ENCODE measurements at places on chromosomes 4 and X. TPM values are rescaled to one million over a fixed set of nuclear protein-coding genes. Genes with fewer than 3 reads are reported as not detected.

The CSAG1 gene
- total RNA-seq: not detected

- no peaks in the 10 kb centered on the region for H3K4me1 ChIP-seq
- H3K27me3 ChIP-seq: no peaks in the 10 kb centered on the region
- H3K4me3 ChIP-seq: no peak overlapping the region
- no peaks in the 10 kb centered on the region for H3K36me3 ChIP-seq
- no peak for DNase-seq
Measured at GRCh38 chr4:60133375-60133774, 1066.8 kb upstream of the ADGRL3 start.

The CTAG1B gene
- not detected for total RNA-seq

DNA sequence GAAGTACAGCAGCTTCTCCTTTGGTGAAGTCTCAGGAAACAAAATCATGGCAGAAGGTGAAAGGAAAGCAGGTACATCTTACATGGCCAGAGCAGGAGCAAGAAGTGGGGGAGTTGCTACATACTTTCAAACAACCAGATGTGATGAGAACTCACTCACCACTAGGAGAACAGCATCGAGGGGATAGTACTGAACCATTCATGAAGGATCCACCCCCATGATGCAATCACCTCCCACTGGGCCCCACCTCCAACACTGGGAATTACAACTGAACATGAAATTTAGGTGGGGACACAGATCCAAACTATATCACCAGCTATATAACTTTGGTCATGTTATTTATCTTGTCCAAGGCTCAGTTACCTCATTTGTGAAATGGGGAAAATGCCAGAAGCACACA, 159.4 kb downstream of the OPHN1 start:
- H3K27ac ChIP-seq: no peak overlapping the region
- no peaks in the 10 kb centered on the region for H3K36me3 ChIP-seq
- H3K27me3 ChIP-seq: no peaks in the 10 kb centered on the region
- H3K4me1 ChIP-seq: no peaks in the 10 kb centered on the region
- no peak overlapping the region for H3K4me3 ChIP-seq

The GAB3 gene
- total RNA-seq: 17.4 TPM

The GPR173 gene
- total RNA-seq: 0.56 TPM

DNA sequence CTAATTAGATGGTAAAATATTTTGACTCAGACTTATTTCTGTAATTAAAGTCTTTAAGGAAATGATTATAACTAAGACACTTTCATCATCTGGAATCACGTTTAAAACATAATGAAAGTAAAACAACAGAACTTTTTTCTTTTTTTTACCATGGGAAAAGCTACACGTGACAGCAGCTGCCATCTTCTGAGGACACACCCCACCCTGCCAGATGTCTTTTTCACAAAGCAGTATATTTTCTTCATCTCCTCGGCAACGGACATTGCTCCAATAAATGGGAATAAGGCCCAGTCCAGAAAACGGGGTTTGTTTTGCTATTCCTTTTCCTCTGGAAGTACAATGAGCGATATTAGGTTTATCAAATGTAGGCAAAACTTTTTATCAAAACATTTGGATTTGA, 17.5 kb downstream of the PRSS12 start:
- DNase-seq: no peak
- H3K4me1 ChIP-seq: peaks cover 5% of the 10 kb centered on the region
- no peak overlapping the region for H3K27ac ChIP-seq

GRCh38 chr4:10169839-10170387, 53.3 kb upstream of the WDR1 start:
- peaks cover 29% of the 10 kb centered on the region for H3K4me1 ChIP-seq
- no peak overlapping the region for H3K4me3 ChIP-seq
- H3K27me3 ChIP-seq: no peaks in the 10 kb centered on the region
- no peak for DNase-seq

DNA sequence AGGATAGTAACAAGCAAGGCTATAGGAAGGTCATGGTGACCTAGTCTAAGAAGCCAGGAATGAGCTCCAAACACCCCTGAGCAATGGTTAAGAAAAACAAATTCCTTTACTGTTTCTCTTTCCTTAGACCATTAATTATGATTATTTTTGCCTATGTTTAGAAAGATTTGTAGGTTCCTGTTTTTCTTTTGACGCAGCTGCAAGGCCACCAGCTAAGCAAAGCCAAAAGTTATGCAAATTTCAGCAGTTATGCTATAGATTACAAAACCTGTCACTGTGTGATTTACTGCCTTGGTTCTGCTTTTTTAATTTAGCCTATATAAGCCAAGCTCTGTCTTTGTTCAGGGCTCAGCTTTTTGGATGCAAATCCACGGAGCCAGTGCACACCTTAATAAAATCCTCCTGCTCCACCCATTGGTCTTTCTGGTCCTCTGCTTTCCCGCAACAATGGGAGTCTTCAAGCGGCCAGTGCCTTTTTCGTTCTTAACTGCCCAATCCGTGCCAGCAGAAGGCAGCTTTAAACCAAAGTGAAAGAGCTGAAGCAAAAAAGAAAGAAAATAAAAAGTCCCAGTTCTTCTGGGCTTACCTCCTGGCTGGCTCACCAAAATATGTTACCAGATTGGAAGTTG, 1.4 kb upstream of the CEP135 start:
- H3K27ac ChIP-seq: peak overlapping the region; percentile 96
- H3K4me1 ChIP-seq: peaks cover 25% of the 10 kb centered on the region
- peaks cover 3% of the 10 kb centered on the region for H3K36me3 ChIP-seq
- no peak for DNase-seq
- H3K4me3 ChIP-seq: peak overlapping the region; percentile 74

GRCh38 chr4:146224326-146224966, 10.1 kb downstream of the REELD1 start:
- no peak overlapping the region for H3K27ac ChIP-seq
- no peak for DNase-seq
- no peaks in the 10 kb centered on the region for H3K4me1 ChIP-seq
- no peaks in the 10 kb centered on the region for H3K36me3 ChIP-seq

The CSAG2 gene
- total RNA-seq: not detected

The PLXNB3 gene
- 4.6 TPM for total RNA-seq

The TKTL2 gene
- 0.18 TPM for total RNA-seq

DNA sequence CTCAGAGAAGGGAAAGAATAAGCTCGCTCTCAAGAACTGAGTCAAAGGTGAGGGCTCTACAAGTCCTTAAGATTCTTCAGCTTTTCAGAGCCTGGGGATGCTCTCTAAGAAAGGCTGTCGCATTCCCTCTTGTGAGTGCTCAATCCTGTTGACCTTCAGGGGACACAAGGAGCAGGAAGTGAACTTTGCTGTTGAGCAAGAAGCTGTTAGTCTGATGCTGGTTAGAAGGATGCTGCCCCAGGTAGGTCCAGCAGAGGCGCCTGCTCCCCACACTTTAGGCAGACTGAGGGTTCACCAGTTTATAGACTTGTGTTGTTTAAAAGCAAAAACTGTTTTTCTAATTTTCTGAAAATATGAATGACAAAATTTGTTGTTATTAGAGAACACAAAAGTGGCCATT, 125.4 kb upstream of the SPOCK3 start:
- DNase-seq: no peak
- H3K4me3 ChIP-seq: no peak overlapping the region
- H3K27me3 ChIP-seq: no peaks in the 10 kb centered on the region

The EFNB1 gene
- total RNA-seq: 36.5 TPM

DNA sequence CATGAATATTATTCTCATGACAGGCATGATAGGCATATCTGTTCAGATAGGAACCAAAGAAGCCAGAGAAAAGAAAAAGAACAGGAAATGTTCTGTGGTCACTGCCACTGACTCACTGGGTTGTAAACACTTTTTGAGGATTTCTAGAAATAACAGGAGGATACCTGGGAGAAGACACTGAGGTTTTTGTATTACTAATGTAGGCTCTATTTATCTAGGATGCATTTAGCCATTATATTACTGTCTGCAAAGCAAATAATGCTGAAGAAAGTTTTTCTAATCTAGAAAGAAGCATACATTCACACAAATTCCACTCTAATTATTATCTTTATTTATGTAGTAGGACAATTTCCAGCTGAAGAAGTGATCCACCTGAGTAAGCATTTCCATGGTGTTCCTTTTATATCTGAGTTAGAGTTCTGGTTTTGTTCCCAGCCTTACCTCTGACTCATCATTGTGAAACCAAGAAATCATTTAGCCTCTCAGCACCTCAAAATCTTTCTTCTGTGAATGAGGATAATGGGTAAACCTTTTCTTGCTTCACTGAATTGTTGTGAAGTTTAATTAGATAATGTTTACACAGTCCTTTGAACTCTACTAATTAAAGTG, 40.2 kb upstream of the EPGN start:
- no peaks in the 10 kb centered on the region for H3K27me3 ChIP-seq
- no peak for DNase-seq
- H3K4me3 ChIP-seq: no peak overlapping the region
- H3K4me1 ChIP-seq: no peaks in the 10 kb centered on the region
- H3K36me3 ChIP-seq: no peaks in the 10 kb centered on the region

DNA sequence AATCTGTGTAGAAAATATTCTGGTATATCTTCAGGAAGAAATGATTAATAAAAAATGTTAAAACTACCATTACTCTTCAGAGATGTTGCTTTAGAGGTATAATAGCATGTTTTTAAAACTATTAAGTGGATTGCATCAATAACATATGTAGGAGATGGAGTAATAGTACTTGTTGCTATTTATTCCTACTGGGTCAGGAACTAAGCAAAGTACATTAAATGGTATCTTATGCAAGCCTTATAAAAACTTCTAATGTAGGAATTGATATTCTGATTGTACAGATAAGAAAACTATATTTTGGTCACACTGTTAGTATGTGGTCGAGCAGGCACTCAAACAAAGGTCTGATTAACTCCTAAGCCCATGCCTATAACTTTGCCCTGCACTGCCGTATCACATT, 31.4 kb upstream of the PDLIM5 start:
- DNase-seq: no peak
- no peaks in the 10 kb centered on the region for H3K4me1 ChIP-seq
- H3K4me3 ChIP-seq: no peak overlapping the region
- no peak overlapping the region for H3K27ac ChIP-seq

DNA sequence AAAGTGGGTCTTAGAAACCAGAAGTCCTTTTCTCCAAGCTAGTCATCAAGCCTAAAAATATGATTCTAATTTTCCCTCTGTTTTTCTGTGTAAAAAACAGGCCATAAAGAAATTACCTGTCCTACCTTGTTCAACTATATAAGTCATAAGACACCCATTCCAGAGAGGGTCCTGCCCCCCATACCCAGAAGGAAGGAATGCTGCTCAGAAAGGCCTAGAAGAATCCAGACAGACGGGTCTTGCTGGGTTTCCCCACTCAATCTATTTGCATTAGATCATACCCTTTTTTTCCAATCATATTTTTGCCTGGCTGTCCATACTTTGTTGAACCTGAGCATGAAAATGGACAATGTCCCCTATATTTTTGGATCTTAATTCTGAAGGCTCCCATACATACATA, 16.3 kb upstream of the XAGE2 start:
- no peak overlapping the region for H3K27ac ChIP-seq
- H3K4me3 ChIP-seq: no peak overlapping the region
- H3K36me3 ChIP-seq: no peaks in the 10 kb centered on the region
- DNase-seq: no peak

DNA sequence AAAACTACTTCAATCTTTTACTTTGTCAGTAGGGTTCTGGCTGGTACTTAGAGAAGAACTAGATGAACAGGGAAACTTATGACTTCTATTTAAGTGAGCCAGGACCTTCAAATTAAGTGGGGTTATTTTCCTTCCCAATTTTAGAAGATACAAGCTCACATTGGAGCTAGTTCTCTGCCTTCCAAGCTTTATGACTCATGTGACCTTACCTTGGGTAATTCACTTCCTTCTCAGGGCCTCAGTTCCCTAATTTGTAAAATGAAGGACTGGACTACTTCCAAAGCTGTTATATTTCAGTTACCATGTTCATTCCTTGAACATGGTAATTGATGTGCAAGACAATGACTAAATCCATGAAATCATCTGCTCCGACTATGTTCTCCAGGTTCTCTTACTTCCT, 32.0 kb upstream of the DCX start:
- no peak overlapping the region for H3K4me3 ChIP-seq
- no peaks in the 10 kb centered on the region for H3K36me3 ChIP-seq
- no peaks in the 10 kb centered on the region for H3K4me1 ChIP-seq

- no peak overlapping the region for H3K4me3 ChIP-seq
- no peak overlapping the region for H3K27ac ChIP-seq
- H3K27me3 ChIP-seq: no peaks in the 10 kb centered on the region
Measured at GRCh38 chrX:154819771-154820341, 14.6 kb upstream of the MPP1 start.

- H3K36me3 ChIP-seq: no peaks in the 10 kb centered on the region
- no peak overlapping the region for H3K4me3 ChIP-seq
- no peaks in the 10 kb centered on the region for H3K27me3 ChIP-seq
- no peaks in the 10 kb centered on the region for H3K4me1 ChIP-seq
Measured at GRCh38 chr4:13906727-13907126, 279.2 kb upstream of the BOD1L1 start.

The TRIM60 gene
- total RNA-seq: not detected

The SUPT20HL2 gene
- not detected for total RNA-seq

- H3K36me3 ChIP-seq: peaks cover 71% of the 10 kb centered on the region
- H3K4me1 ChIP-seq: no peaks in the 10 kb centered on the region
- DNase-seq: no peak
Measured at GRCh38 chr4:168421671-168422070, 58.6 kb downstream of the DDX60L start.

The RHOXF2 gene
- total RNA-seq: not detected

- H3K36me3 ChIP-seq: peaks cover 81% of the 10 kb centered on the region
- H3K27me3 ChIP-seq: no peaks in the 10 kb centered on the region
- H3K4me3 ChIP-seq: no peak overlapping the region
- DNase-seq: no peak
- H3K27ac ChIP-seq: no peak overlapping the region
Measured at GRCh38 chr4:957231-957580, 16.2 kb downstream of the DGKQ start.

- no peak overlapping the region for H3K4me3 ChIP-seq
- H3K27ac ChIP-seq: no peak overlapping the region
- H3K27me3 ChIP-seq: no peaks in the 10 kb centered on the region
- H3K4me1 ChIP-seq: no peaks in the 10 kb centered on the region
- H3K36me3 ChIP-seq: no peaks in the 10 kb centered on the region
- DNase-seq: no peak
Measured at GRCh38 chr4:46425775-46426400, 36.0 kb upstream of the GABRA2 start.

- H3K4me3 ChIP-seq: no peak overlapping the region
- no peaks in the 10 kb centered on the region for H3K27me3 ChIP-seq
- H3K36me3 ChIP-seq: no peaks in the 10 kb centered on the region
- no peak for DNase-seq
- H3K4me1 ChIP-seq: no peaks in the 10 kb centered on the region
- no peak overlapping the region for H3K27ac ChIP-seq
Measured at GRCh38 chr4:24105327-24106038, 215.6 kb upstream of the PPARGC1A start.

The EDA gene
- 5.5 TPM for total RNA-seq

DNA sequence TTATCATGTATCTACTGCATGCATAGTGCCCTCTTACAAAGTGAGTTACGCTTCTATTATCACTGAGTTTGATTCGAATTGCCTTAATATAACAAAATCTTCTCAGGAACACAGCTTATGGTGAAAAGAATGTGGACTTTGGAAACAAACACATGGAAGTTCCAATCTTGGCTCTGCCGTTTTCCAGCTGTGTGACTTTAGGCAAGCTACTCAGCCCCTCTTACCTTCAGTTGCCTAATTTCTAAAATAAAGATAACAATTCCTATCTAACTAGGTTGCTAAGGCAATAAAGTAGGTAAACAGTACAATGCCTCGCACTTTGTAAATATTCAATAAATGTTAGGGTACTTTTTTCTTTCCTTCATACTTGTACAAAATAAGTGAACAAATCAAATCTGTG, 104.0 kb upstream of the GRIA3 start:
- H3K4me1 ChIP-seq: no peaks in the 10 kb centered on the region
- H3K36me3 ChIP-seq: no peaks in the 10 kb centered on the region
- no peak for DNase-seq
- no peak overlapping the region for H3K27ac ChIP-seq

The TMPRSS11F gene
- not detected for total RNA-seq

The MAGIX gene
- total RNA-seq: 6.7 TPM

The MAGEA11 gene
- not detected for total RNA-seq

The IL3RA gene
- 59.9 TPM for total RNA-seq
